Activated CD8-positive, alpha-beta T cell treated with anti-CD3 and anti-CD28 coated beads, Interleukin-2, amount 10 ng/mL, durations not matched to agents 7 days and 5 days (primary cell): ENCODE measurements at places on chromosomes 4 and X.

DNA sequence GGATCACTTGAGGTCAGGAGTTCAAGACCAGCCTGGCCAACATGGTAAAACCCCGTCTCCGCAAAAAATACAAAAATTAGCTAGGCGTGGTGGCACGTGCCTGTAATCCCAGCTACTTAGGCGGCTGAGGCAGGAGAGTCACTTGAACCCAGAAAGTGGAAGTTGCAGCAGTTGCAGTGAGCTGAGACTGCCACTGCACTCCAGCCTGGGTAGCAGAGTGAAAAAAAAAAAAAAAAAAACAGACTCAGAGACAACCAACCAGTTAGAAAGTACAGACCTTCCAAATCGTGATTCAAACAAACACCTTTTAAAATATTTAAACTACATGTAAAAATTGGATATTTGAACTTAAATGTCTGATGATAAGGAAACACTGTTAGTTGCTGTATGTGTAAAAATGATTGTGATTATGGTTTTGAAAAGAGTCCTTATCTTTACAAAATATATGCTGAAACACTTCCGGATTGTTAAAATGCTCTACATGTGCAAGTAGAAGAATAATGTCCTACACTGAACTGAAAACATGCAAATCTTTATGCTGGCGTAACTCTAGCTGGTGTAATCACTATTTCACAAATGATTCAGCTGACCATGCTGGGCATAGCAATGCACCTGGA lies 37.8 kb downstream of the SH3KBP1 start:
- no peak overlapping the region for H3K27ac ChIP-seq
- DNase-seq = no peak
- H3K4me1 ChIP-seq = peaks cover 40% of the 10 kb centered on the region
- H3K4me3 ChIP-seq = no peak overlapping the region

- peaks cover 4% of the 10 kb centered on the region for H3K4me1 ChIP-seq
- peaks cover 18% of the 10 kb centered on the region for H3K36me3 ChIP-seq
- no peak overlapping the region for H3K27ac ChIP-seq
Measured at GRCh38 chrX:101442085-101442484, 34.1 kb downstream of the HNRNPH2 start.

DNA sequence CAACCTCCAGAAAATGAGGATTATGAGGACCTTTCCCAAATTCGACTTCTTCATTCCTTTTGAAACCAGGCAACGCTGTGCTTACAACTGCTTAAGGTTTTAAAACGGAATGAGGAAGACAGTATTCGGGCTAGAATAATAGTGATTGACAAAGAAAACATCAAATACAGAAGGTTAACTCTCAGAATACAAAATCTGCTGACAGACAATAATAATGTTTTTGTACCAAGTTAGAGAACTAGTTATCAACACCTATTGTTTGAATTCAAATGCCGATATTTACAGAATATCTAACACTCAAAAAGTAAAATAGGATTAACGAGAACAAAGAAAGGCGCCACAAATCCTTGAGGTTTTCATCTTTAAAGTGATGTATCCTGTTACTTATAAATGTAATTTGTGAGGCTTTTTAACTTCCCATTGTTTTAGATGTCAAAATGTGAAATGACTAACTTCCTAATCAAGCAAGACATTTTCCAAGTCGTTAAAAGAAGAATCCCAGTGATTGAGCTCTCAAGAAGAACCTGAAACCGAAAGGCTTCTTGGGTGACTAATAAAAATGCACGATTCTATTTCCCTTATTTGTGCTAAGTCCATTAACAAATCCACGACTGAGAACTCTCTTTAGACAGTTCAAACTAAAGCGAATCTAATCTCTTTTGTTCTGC lies 118.3 kb downstream of the SORBS2 start:
- no peaks in the 10 kb centered on the region for H3K4me1 ChIP-seq
- no peak for DNase-seq
- H3K27ac ChIP-seq = no peak overlapping the region
- H3K27me3 ChIP-seq = no peaks in the 10 kb centered on the region
- H3K4me3 ChIP-seq = no peak overlapping the region
- H3K36me3 ChIP-seq = no peaks in the 10 kb centered on the region

DNA sequence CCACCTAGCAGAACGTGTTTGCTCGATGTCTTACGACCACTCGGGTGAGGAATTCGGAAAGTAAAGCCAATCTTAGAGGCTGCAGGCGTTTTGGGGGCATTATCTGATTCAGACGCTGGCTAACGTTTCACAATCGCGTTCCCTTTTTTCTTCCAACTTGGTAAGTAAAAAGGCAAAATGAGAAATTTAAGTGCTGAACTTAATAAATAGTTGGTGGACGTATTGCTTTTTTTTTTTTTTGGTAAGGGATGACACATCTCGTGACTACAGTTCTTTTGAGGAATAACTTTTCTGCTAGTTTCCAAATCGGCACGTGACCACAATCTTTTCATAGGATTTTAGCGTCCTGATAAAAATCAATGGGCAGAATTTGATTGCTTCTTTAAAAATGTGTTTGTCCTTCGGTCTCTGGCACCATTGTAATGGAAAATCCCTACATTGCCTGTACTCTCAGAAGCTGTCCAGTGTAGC lies 848 bp downstream of the RAB9A start:
- peak overlapping the region; percentile 81 for H3K27ac ChIP-seq
- peaks cover 54% of the 10 kb centered on the region for H3K4me1 ChIP-seq
- no peak for DNase-seq
- H3K36me3 ChIP-seq = peaks cover 8% of the 10 kb centered on the region
- peak overlapping the region; percentile 75 for H3K4me3 ChIP-seq
- H3K27me3 ChIP-seq = no peaks in the 10 kb centered on the region

GRCh38 chrX:39982948-39983347 lies 114.8 kb downstream of the BCOR start:
- no peak overlapping the region for H3K4me3 ChIP-seq
- no peak for DNase-seq
- no peaks in the 10 kb centered on the region for H3K36me3 ChIP-seq
- no peak overlapping the region for H3K27ac ChIP-seq
- peaks cover 7% of the 10 kb centered on the region for H3K4me1 ChIP-seq

GRCh38 chr4:104592183-104592582 lies 97.5 kb upstream of the CXXC4 start:
- H3K36me3 ChIP-seq = no peaks in the 10 kb centered on the region
- H3K4me3 ChIP-seq = no peak overlapping the region
- H3K27ac ChIP-seq = no peak overlapping the region
- DNase-seq = no peak

DNA sequence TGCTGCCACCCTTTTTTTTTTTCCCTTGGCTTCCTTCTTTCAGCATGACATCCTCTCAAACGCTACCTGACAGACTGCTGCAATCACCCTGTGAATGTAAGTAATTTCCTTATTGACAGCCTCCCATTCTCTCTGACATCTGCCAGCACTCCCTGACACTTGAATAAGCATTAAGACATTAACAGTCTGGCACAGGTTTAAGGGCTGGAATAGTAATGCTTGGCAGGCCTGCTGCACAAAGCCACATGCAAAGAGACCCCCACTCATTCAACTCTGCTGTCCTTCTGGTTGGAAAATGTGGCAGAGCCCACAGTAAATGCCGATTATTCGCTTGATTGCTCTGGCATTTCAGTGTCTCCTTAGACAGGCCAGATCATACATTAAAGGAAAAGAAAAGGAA lies 28.1 kb upstream of the RASGEF1B start:
- H3K4me1 ChIP-seq = peaks cover 16% of the 10 kb centered on the region
- no peak overlapping the region for H3K4me3 ChIP-seq
- DNase-seq = no peak
- H3K27me3 ChIP-seq = peaks cover 3% of the 10 kb centered on the region

DNA sequence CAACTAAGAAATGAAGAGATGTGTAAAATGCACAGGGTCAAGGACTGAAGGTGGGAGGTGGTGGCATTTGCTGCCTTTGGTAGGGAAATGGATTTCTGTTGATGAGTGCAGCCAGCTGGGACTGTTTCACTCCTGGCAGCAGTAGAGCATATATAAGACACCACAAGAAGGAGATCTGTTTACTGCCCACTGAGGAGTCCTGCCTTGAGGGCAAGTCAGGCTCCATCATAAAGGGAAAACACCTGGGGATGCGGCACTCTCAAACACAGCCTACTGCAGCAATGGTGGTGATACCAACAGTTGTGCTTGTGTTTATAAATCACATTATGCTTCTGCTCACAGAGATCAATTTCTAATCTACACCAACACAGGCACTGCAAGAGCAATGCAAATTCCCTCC lies 222.1 kb downstream of the TACR3 start:
- no peak overlapping the region for H3K27ac ChIP-seq
- H3K4me3 ChIP-seq = no peak overlapping the region
- DNase-seq = no peak
- H3K4me1 ChIP-seq = no peaks in the 10 kb centered on the region
- no peaks in the 10 kb centered on the region for H3K27me3 ChIP-seq

DNA sequence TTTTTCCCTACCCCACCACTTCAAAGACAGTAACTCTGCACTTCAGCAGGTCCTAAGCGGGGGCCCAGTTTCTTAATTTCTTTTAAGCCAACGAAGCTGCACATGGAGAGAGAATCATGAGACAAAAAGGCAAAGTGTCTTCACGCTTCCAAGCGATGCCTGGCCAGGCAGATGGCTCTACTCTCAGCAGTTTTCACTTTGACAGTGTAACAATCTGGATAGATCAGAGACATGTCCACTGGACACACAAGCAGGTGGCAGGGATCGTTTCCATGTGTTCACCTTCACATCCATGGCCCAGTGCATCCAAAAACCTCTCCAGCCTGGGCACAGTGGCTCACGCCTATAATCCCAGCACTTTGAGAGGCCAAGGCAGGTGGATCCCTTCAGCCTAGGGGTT lies 27.8 kb downstream of the PPP2R2C start:
- H3K27me3 ChIP-seq = peaks cover 2% of the 10 kb centered on the region
- no peaks in the 10 kb centered on the region for H3K36me3 ChIP-seq
- H3K4me1 ChIP-seq = peaks cover 4% of the 10 kb centered on the region
- H3K4me3 ChIP-seq = no peak overlapping the region

- no peak overlapping the region for H3K4me3 ChIP-seq
- H3K4me1 ChIP-seq = peaks cover 7% of the 10 kb centered on the region
- no peak for DNase-seq
- peaks cover 22% of the 10 kb centered on the region for H3K27me3 ChIP-seq
- no peak overlapping the region for H3K27ac ChIP-seq
- no peaks in the 10 kb centered on the region for H3K36me3 ChIP-seq
Measured at GRCh38 chr4:144357975-144358374, 217.5 kb upstream of the GYPA start.

DNA sequence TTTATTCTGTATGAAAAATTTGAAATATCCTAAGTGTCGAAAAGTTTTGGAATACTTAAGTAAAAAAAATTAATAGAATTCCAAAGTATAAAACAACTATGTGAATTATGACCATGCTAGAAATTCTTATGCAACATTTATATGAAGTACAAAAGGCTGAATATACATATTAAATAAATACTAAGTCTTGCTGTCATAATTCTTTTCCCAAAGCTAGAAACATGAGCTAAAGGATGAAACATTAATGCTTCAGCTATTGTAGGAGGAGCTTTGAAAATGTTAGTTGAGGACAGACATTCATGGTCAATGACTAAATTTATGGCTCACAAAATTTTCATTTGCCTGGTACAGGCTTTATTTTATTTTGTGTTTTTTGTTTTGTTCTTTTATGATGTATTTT lies 207.3 kb downstream of the GABRB1 start:
- H3K27me3 ChIP-seq = no peaks in the 10 kb centered on the region
- no peak for DNase-seq
- H3K27ac ChIP-seq = no peak overlapping the region
- H3K36me3 ChIP-seq = no peaks in the 10 kb centered on the region

- H3K36me3 ChIP-seq = no peaks in the 10 kb centered on the region
- DNase-seq = no peak
- no peaks in the 10 kb centered on the region for H3K27me3 ChIP-seq
- no peak overlapping the region for H3K27ac ChIP-seq
Measured at GRCh38 chrX:112380541-112381278, 298.1 kb upstream of the TRPC5 start.

GRCh38 chrX:19748896-19749680 lies 138.3 kb downstream of the SH3KBP1 start:
- H3K4me3 ChIP-seq = peak overlapping the region; percentile 67
- peaks cover 40% of the 10 kb centered on the region for H3K36me3 ChIP-seq
- H3K27me3 ChIP-seq = no peaks in the 10 kb centered on the region
- H3K27ac ChIP-seq = peak overlapping the region; percentile 98
- no peak for DNase-seq

DNA sequence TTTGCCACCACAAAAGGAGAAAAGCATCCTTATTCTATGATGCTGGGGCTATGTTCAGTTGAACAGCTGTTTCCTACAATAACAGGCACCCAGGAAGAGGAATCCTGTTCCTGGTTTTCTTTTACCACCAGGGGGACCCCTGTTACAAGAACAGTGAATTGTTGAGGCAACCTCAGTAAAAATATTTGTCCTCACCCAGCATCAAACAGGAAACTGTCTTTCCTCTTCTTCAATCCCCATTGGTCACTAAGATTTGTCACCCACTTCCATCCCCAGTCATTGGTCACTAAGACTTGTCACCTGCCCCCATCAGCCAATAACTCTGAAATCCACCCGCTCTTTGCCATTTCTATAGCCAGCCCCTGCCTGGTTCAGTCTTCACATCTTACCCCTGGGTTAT lies 143.5 kb upstream of the GALNT7 start:
- H3K4me1 ChIP-seq = peaks cover 4% of the 10 kb centered on the region
- H3K4me3 ChIP-seq = no peak overlapping the region
- no peak overlapping the region for H3K27ac ChIP-seq
- H3K27me3 ChIP-seq = peaks cover 3% of the 10 kb centered on the region

DNA sequence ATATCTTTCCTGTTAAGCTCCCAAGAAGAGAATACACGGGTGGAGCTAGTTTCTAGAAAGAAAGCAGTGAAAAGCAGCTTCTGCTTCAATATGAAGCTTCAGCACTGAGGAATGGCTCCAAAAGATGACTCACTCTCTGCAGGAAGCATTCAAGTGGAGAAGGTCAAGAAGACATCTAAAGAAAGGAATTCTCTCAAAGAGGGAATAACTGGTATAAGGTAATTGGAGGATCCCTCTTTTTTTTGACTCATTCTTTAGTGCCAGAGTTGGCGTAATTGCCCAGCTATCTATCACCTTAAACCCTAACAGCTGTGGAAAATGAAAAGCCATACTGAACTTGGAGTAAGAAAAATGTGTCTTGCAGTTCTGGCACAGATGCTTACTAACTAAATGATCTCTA lies 3.5 kb downstream of the EDA2R start:
- no peak overlapping the region for H3K27ac ChIP-seq
- no peaks in the 10 kb centered on the region for H3K27me3 ChIP-seq
- H3K36me3 ChIP-seq = peaks cover 4% of the 10 kb centered on the region
- H3K4me1 ChIP-seq = peaks cover 16% of the 10 kb centered on the region

DNA sequence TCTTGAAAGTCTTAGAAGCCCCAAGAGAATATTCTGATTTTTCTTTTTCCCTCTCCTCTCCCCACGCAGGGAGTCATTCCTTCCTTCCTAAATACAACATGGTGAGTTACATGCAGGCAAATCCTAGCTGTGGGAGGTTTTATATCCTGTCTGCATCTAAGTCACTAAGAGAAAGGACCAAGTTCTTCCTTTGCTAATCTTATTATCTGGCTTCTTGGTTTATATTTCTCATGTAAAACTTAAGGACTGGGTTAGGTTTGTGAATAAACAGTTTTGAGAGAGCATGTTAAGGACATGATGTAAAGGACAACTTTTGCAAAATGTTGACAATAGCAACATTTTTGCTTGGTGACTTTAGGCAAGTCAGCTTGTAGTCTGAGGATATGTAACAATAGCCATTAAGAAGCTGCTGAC lies 5.1 kb upstream of the CXCL9 start:
- peaks cover 17% of the 10 kb centered on the region for H3K27me3 ChIP-seq
- peaks cover 9% of the 10 kb centered on the region for H3K4me1 ChIP-seq
- H3K36me3 ChIP-seq = no peaks in the 10 kb centered on the region
- no peak for DNase-seq
- H3K4me3 ChIP-seq = no peak overlapping the region
